ENCODE measurements at places on chromosomes 7 and 10.

GRCh38 chr10:30553018-30553625, 76.4 kb downstream of the LYZL2 start:
- DNase-seq, result no peak

DNA sequence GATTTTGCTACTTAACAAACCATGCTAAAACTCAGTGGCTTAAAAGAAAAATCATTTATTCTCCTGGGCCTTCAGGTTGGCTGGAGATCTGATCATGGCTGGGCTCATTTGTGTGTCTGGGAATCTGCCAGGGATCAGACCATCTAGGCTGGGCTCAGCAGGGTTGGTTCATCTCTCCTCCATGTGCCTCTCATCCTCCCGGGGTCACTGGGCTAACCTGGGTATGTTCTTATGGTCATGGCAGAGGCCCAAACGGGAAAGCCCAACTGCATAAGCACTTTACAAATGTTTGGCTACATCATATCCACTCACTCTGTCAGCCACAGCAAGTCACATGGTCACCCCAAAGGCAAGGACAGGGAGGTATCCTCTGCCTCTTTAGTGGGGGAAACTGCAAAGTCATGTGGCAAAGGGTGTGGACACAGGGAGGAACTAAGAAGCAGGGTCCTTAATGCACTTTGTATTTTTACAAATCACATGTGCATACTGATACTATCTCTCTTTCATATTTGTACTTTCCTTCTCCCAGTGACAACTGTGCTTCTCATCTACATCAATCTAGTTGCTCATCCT, 231.4 kb downstream of the BUB3 start:
- DNase-seq, result no peak

- DNase-seq, result no peak
These were observed 8.3 kb upstream of the SLC29A4 start for GRCh38 chr7:5274441-5274840.

- DNase-seq, result no peak
These were observed 118.5 kb downstream of the ZNF33B start for GRCh38 chr10:42519761-42520460.

- DNase-seq, result no peak
These were observed 48.5 kb upstream of the SP8 start for GRCh38 chr7:20835111-20835750.

DNA sequence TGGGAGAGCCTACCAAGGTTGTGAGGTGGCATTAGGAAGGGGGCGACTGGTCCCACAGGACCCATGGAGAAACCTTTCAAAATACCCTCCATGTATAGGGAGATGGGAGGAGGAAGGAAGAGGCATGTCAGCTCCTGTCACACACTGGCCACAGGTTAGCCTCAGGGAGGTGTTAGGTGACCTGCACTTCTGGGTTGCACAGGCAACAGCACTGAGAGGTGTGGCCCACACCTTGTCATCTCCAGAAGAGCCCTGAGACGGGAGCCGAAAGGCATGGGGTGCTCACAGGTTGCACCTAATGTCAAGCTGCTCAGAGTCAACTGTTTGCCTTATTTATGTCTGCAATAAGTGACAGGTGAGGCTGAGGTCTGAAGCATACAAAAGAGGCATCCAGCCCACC, 14.6 kb upstream of the USP6NL start:
- DNase-seq, result no peak

- DNase-seq, result no peak
These were observed 9.8 kb upstream of the PAX2 start for GRCh38 chr10:100735337-100736143.

- DNase-seq, result peak; percentile 84
These were observed 14.6 kb downstream of the EPC1 start for GRCh38 chr10:32332299-32332750.

DNA sequence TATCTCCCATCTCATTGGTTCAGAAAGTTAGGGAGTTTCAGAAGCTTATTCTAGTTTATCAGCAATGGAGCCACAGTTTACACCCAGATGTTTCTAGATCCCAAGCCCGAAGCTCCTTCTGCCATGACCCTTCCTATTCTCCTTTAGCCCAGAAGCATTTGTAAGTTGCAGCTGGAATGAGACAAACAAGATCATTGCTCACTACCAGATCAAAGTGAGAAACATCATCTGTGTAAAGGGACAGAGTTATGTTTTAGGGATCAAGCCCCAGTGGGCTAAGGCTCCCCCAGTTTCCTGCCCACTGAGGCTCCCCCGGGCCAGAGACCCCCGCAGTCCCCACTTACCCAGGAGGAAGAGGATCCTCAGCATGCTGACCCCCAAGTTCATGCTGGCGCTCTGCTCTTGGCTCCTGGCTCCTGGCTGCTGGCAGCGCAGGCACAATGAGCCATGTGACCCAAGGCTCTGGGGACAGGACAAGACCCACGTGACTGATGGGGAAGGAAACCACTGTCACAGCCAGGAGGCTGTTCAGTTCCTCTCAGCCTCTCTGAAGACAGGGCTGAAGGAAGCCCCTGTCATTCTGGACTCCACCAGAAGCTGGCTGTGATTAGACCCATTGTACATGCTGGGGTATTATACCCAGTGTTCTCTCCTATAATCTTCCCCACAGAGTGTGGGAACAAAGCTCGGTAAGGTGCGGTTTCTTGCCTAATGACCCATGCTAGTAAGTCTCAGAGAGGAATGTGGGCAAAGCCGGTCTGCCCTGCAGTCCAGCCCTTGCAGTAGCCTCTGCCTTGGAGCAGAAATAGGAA, at the start of gene TMEM273:
TSS of gene TMEM273 (minus strand) at position 442 of the 812 bp plus-strand sequence. CDS start at position 387, 55 bp downstream.
- DNase-seq, result peak; percentile 77

- no peak for DNase-seq
These were observed 857.3 kb upstream of the ZWINT start for GRCh38 chr10:57218382-57218781.

DNA sequence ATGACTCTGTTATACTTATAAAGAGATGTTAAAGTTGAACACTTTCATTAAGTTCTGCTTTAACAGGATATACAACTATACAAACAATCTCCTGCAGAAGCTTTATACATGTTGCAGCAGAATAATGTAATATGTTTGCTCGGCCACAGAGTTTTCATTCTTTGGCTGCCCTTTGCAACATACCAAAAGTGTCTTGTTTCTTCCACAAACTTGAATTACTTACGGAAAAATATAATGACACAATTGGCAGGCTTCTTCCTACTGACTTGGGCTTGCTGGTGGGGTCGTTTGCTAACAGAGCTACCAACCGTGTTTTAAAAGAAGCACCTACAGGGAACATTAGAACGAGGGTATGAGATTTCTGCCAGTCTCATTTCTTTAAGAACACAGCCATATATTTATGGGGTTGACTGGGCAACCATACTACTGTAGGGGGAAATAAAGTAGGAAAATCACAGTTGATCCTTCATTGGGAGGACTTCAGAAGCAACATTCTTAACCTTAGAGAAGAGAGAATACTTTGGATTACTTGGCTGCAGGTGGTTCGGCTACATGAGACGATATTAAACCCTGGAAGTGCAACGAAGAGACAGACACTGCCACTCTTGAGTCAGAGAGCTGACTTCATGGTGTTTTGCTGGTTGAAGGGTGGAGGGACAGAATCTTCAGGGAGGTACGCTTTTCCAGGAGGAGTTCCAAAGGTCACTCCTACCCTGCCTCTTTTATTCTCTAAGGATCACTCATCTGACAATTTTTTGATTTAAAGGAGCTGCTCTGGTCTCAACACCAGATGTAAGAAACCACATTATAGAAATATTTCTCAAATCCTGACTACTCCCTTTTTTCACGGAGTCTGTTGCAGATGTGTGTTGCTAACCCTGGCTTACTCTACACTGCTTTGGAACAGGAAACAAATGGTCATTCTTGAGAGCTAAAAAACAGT, 123.9 kb downstream of the SEMA3C start:
- no peak for DNase-seq

GRCh38 chr7:1668396-1669063, 1.5 kb upstream of the ELFN1 start:
- no peak for DNase-seq

DNA sequence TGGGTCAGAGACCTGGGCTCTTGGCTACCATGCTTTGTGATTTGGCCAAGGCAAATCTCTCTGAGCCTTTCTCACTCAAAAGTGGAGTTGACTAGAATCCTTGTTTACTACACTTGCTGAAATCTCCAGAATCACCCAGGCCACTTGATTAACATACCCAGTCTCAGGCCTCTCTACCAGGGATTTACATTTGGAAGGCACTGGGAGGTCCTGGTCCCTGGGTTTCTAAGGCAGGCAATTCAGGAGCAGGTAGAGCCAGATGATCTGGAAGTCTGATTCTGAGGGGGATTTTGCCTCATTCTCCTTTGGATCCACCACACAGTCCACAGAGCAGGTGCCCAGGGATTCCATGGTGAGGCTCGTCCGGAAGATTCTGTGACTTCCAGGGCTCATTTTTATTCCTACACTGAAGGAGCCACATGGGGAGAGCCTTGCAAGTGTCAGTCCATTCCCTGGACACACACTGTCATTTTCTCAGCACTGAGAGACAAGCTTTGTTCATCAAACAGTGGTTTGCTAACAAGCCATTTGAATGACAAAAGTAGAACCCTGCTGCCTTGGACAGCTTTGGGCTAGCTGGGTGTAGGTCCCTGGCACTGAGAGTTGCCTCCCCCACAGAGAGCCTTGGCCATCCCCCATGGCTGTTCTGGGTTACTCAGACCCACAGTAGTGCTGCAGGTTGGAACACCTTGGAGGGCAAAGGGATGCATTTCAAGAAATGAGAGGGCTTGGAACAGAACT, 74.2 kb downstream of the NOC3L start:
- DNase-seq, result no peak

DNA sequence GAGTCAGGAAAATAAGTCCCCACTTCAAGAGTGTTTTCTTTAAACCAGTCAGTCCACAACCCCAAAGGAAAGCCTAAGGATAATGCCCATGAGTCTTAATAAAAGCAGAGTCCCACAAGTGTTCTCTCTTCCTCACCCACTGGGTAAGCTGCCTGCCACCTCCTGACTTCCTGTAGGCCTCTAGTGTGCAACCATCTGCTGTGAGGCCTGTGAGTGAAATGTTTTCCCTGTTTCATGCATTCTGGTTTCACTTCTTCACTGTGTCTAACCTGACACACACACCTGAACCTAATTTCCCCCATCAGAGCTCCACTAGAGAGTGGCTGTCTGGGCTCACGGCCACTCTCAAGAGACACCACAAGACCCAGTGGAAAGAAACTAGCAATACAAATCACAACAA, 38.9 kb upstream of the GDF10 start:
- no peak for DNase-seq

DNA sequence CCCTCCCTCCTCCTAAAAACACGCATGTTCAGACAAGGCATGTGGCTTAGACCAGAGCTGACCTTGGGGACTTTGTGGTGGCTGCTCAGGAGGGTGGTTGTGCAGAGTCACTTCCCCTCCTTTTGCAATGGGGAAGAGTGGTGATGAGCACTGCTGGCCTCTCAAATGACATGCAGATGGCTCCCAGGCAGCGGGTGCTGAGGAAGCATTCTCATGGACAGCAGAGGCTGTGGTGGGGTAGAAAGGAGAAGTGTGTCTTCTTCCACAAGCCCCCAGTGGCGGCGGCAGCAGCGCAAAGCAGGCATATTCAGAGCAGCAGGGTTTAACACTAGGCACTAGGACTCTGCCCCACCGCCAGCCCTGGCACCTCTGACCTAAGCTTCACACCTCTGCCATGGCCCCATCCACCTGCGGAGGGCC, 105.9 kb upstream of the ANLN start:
- DNase-seq, result peak; percentile 16

DNA sequence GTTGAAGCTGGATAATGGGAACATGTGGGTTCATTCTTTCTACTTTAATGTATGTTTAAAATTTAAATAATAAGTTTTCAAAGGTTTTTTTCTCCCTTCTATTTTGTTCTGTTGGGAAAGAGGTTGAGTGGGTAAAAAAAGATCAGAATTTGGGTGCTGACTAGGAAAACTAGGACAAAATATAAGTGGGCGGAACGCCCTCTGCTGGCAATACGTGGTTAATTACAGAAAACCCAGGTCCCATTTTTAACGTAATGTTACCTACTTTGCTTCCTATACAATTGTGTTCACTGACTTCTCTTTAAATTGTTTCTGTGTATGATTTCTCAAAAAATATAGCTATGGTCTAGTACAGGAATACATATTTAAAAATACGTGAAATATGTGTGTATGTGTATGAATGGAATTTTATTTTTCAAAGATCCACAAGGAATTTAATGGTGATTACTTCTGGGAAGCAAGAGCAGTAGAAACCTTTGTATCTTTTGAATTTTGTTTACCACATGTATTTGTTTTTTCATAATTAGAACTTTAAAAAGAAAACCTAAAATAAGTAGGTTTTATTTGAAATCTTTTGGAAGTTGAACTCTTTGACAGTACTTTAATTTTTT, 8.7 kb downstream of the ECD start:
- peak; percentile 32 for DNase-seq

DNA sequence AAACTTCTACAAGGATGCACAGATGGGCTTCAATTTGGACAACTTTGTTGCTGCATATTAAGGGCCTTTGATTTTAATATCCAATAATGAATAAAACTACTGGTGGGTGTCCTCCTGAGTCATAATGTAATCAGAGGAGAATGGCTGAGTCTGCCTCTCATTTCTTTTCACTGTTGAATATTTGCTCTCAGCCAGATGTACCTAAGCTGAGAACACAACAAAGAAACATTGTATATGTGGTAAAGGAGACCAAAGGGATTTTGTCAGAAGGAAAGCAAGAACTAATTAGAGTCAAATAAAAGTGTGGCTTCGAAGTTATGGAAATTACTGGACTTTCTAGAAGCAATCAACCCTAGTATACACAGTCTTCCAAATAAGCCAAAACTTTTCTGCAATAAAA, 131.0 kb upstream of the BET1 start:
- DNase-seq, result no peak

DNA sequence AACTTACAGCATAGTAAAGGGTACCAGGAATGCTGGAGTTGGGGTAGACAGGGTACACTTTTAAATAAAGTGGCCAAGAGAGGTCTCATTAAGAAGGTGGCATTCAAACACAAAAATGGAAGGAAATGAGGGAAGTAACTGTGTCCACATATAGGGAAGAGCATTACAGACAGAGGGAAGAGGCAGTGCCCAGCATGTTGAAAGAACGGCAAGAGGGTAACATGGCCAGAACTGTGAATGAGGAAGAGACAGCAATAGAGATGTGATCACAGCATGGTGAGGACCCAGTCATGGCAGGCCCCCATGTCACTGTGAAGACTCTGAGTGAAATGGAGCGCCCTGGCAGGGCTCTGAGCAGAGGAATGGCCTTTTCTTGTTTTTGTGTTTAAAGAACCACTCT, 35.1 kb upstream of the ZNRF2 start:
- DNase-seq, result no peak

- DNase-seq, result no peak
These were observed 803.6 kb downstream of the SORCS1 start for GRCh38 chr10:106360870-106361269.

GRCh38 chr7:20456701-20457100, 126.0 kb downstream of the ITGB8 start:
- DNase-seq, result no peak

Data from stimulated activated effector memory CD8-positive, alpha-beta T cell treated with anti-CD3 and anti-CD28 coated beads, Interleukin-12 subunit alpha, Interleukin-12 subunit beta, amount 100 ng/mL, for 72 hours (primary cell).